ENCODE measurements at places on chromosomes 2 and 18.

- DNase-seq: no peak
Measured at GRCh38 chr2:49371128-49371701, 216.9 kb upstream of the FSHR start.

GRCh38 chr2:182428476-182428875, 1.6 kb upstream of the PDE1A start:
- no peak for DNase-seq

DNA sequence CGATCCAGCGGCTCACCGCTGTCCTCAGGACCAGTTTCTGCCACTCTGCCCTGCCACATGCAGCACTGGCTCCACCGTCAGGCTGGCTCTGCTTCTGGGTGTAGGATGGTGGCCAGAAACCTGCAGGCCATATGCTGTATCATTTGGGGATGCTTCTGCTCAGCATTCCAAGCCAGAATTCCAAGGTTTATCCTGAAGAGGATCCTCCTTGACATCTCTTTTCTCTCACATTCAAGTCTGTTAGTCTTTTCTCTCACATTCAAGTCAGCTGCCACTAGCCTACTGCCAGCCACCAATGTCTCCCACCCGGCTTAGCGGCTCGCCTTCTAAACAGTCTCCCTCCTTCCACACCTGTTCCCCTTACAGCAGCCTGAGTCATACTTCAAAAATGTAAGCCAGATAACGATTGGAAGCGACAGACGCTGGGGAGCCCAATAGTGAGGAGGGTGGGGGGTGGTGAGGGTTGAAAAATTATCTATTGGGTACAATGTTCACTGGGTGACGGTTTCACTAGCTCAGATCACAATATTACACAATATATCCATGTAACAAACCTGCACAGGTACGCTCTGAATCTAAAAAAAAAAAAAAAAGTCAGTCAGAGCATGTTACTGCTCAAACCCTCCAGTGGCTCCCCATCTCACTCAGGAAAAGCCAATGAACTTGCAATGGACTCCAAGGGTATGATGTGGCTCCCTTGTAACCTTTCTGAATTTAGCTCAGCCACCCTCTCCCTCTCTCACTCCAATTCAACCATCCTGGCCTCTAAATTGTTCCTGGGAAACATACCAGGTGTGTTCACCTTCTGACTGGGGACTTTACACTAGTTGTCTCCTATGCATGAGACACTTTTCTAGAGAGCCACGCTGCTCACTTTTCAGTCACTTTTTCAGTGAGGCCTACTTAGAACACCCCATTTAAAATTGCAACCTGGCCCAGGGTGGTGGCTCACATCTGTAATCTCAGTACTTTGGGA, 38.8 kb upstream of the SP3 start:
- DNase-seq: no peak

GRCh38 chr2:158317642-158318041, 138.9 kb downstream of the CCDC148 start:
- DNase-seq: no peak

DNA sequence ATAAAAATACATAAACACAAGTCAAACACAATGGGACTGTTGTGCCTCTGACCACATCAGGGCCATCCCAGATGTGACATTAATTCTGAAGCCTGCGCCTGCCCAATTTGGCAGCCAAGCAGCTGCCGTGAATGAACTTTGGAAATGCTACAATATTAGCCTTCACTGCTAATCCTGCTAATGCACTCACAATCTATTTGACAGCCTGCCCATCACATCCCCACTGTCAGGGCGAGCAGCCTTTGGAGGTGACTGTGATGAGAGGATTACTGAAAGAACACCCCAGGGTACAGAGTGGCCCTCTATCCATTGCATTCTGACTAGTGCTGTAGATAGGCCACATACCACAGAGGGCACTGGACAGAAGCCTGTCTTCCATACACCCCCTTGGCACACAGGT, 21.6 kb downstream of the OSR1 start:
- DNase-seq: no peak

DNA sequence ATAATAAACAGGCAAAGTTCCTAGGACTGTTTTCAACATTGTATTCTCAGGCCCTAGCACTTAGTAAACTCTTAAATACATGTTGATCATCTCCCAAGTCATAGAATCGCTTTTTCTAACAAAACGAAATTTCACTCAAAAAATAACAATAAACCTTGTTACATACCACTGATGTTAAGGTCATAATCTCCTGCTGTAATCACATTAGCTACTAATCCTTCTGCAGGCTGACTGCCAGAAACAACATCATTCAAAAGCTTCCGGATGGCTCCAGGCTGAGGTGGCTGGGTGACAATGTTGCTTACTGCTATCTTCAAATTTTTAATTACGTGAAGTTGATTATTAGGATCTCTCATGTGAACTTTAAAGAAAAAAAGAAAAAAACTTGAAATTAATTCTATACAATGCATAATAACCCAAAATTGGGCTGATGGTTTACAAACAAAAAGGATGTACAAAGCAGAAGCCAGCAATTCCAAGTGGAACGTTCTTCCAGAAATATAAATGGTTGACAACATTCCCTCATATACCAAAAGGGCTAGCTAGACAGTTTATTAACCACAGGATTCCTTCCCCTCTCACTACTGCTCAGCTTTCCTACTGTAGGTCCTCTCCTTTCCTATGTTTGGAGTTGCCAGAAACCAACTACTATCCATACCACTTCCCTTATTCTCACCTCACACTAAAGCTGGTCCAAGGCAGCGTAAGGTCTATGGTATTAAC, 11.6 kb downstream of the TRAPPC8 start:
- no peak for DNase-seq

GRCh38 chr2:203989521-203989920, 53.0 kb downstream of the ICOS start:
- no peak for DNase-seq

DNA sequence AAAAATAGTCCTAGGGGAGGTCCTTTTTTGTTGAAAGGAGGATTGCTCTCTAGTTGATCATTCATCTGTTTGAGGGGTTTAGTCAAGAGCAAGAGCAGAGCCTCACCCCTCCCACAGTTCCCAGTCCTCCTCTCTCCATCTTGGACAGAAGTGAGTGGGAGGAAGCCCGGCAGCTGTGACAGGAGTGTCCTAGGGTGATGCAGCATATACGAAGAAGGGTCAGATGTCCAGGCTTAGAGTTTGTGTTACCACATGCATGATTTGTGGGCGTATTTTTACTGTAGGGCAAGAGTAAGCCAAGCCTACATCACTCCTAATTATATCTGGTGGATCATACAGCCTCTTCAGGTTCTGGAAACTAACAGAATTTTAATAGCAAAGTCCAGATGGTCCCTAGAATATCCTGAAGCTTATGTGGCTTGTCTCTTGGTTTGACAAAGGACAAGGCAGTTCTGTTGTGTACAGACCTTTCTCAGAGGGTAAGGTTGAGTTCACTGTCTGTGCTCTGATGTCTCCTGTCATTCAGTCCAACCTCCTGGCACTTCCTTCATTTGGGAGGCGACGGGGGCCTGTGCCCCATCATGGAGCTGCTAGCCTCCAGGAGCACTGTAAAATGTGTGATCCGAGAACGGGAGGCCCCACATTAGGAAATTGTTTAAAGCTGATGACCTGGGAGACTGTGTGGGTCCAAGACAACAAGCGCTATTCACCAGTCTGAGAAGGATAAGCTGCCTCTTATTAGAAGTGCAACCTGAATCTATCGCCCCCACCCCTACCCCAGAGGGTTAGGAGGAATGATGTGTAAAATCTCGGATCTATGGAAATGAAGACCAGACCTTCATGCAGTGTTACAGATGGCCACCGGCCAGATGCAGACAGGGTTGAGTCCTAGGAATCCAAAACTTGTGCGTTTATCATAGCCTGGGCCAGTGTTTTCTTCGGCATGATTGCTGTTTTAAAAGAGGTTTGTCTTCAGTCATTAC, 6.9 kb downstream of the CEP68 start:
- no peak for DNase-seq

GRCh38 chr2:212299333-212299732, 239.3 kb downstream of the ERBB4 start:
- no peak for DNase-seq

DNA sequence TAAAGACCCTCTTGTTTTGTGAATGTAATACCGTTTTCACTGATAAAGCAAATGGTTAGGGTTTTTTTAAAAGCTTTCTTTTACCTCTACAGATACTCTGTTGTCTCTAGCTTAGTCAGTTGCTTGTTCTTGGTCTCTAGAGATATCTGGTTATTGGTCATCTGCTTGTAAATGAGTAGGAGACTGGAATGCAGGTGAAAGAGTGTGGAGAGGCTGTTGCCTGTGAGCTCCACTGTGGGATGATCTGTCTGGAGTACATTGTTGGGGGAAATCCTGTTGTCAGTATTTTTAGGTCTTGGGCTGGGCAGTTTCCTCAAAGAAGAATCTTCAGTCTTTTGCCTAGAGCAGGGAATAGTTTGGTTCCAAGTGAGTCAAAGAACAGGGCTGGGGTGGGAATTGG, 67.7 kb downstream of the SMCHD1 start:
- no peak for DNase-seq

- DNase-seq: no peak
Measured at GRCh38 chr2:197158591-197159550, 151.7 kb downstream of the ANKRD44 start.

GRCh38 chr2:69340101-69340775, 46.8 kb downstream of the GFPT1 start:
- no peak for DNase-seq

GRCh38 chr18:67199993-67200617, 316.4 kb downstream of the DSEL start:
- peak; percentile 33 for DNase-seq

DNA sequence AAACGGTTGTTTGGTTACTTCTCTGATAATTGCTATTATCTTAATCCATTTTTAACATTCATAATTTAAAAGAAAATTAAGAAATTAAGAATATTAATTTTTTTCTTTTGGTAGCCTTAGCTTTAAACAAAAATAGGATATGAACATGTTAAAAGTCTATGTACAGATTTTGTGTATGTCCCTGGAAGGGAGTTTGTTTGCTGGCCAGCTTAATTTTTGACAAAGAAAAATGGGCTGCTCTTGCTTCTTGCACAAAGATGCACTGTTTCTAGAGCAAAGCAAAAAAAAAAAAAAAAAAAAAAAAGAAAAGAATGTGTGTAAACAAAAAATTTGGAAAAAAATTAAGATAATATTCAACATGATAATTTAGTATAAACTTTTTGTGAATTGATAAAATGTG, 1.3 kb downstream of the RFTN2 start:
- no peak for DNase-seq

- DNase-seq: no peak
Measured at GRCh38 chr18:10121786-10122515, 208.1 kb downstream of the VAPA start.

DNA sequence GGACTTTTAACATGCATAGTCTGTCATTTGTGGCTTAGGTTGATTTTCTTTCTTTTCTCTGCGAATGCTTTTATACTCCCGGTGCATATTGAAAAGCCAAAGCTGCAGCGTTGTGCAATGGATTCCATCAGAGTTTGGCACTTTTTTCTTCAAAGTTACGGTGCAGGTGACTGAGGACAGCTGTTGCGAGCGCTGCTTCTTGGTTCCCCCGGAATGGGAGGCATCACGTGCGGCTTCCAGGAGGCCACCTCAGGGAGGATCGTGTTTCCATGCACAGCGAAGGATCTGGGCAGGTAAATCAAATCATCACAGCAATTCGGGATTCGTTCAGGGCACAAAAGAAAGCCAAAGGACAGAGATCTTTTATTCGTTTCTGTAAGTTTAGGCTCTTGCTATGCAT, 109.6 kb upstream of the ALKAL2 start:
- no peak for DNase-seq

- no peak for DNase-seq
Measured at GRCh38 chr2:200156166-200156835, 150.2 kb upstream of the SPATS2L start.

DNA sequence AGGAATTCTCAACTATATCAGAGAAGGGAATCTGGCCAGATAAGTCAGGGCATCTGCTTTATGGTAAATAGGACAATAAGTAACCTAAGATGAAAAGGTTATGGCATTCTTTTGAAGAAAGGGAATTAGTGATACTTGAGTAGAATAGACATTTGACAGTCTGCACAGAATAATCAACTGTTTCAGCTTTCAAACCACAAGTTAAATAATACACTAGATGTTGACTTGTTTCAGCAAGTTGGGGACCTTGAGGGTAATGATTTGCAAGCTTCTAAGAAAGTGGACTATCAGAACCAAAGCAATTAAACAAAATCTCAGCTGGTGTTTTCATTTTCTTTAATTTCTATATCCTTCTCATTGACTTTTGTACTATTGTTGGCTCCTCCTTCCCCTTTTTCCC, 54.5 kb downstream of the SLC39A10 start:
- DNase-seq: no peak

DNA sequence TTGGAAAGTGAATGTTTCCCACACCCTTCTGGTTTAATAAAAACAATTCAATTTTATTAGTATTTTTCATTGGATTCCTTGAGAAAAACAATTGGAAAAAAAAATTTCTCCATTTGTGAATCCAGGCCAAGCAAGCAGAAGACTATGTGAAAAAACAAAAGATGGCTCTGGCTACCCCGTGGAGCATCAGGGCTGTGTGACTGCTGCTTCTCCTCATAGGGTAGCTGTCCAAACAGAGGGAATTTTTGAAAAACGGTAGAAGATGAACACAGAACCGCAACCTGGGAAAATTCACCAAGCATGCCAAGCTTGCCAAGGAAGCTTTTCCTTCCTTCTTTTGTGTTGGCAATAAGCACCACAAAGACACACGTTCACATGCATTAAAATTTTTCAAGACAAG, 71.3 kb upstream of the ACVR2A start:
- DNase-seq: no peak

- DNase-seq: no peak
Measured at GRCh38 chr18:44423814-44424644, 256.7 kb upstream of the SETBP1 start.

DNA sequence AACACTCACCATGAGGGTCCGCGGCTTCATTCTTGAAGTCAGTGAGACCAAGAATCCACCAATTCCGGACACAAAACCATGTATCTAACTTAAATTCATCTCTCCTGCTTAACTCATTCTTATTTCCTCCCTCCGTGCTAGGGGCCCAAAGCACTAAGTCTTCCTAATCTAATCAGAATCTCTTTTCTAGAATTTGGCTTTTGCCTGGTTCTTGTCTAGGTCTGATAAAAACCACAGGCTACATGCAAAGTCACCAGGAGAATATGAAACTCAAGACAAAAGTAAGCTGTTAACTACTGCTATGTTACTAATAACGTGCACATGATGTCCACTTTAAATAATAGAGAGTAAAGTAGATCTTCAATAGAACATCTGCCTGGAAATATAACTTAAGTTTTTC, 69.9 kb downstream of the TRIP12 start:
- DNase-seq: no peak

GRCh38 chr2:88638123-88638650, 10.9 kb upstream of the EIF2AK3 start:
- no peak for DNase-seq

DNA sequence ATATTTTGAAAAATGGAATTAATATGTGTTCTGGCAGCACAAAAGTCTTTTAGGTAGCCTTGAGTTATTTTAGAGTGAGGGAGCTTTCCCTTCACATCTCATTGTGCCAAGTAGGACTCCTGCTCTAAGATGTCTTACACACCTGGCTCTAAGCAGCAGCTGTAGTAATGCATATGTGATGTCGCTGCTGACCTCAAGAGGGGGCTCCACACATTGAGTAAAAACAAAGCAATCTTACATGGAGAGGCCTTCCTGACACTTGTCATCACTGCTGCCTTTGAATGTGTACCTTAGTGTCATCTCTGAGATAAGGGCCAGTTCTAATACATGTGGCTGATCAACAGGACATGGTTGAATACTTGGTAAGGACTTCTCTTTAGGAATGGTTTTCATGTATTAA, 75.8 kb downstream of the ACTR3 start:
- DNase-seq: no peak
